Stimulated activated CD4-positive, alpha-beta T cell treated with anti-CD3 and anti-CD28 coated beads, Interleukin-1b, Interleukin-23, amount 100 ng/mL, for 1 hour (primary cell): ENCODE measurements at places on chromosomes 3 and 15.

- DNase-seq, result no peak
These were observed at the start of gene KCNAB1 for GRCh38 chr3:156120528-156121251. KCNAB1 (plus strand) TSS chr3:156120578.

GRCh38 chr15:84633311-84634227 is 20.5 kb downstream of the WDR73 start:
- DNase-seq, result no peak

GRCh38 chr3:25801786-25802185 is 11.9 kb downstream of the OXSM start:
- DNase-seq, result no peak

DNA sequence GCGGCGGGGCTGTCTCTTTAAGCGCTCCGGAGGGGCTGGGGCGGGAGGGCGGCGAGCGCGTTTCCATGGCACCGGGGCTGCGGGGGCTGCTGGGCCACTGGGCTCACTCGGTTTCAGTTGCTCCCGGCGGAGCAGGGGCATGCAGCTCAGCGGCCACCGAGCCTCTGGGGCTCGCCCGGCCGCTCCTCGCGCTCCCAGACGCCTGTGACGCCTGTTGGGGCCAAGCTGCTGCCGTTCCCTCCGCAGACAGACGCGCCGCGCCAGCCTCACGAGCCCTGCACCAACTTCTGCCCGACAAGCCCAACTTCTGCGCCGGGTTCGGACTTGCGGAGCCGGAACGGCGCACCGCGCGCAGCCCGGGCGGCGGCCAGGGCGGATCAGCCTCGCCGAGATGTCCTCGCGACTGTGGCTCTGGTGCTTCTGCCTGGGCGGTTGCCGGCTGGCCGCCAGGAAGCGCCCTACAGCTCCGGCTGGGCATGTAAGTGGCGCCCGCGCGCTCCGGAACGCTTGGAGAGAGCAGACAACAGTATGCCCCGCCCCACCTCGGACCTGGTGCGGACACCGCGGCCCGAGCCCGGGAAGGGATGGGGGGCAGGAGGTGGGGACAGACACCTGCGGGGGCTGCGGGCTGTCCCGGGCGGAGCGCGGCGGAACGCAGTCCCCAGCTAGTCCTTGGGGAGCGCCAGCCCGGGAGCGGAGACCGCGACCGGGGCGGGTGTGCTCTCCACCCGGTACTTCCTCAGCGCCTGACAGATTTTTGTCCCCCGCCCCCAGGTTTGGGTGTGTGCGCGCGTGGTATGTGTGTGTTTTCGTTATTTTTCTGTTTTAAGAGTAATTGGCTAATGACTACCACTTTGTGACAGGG is 154.1 kb upstream of the GOLIM4 start:
- no peak for DNase-seq

- DNase-seq, result no peak
These were observed 636 bp upstream of the EIF1B start for GRCh38 chr3:40308725-40309417.
